CD8-positive, alpha-beta memory T cell (primary cell): ENCODE measurements at places on chromosomes 5 and 9.

DNA sequence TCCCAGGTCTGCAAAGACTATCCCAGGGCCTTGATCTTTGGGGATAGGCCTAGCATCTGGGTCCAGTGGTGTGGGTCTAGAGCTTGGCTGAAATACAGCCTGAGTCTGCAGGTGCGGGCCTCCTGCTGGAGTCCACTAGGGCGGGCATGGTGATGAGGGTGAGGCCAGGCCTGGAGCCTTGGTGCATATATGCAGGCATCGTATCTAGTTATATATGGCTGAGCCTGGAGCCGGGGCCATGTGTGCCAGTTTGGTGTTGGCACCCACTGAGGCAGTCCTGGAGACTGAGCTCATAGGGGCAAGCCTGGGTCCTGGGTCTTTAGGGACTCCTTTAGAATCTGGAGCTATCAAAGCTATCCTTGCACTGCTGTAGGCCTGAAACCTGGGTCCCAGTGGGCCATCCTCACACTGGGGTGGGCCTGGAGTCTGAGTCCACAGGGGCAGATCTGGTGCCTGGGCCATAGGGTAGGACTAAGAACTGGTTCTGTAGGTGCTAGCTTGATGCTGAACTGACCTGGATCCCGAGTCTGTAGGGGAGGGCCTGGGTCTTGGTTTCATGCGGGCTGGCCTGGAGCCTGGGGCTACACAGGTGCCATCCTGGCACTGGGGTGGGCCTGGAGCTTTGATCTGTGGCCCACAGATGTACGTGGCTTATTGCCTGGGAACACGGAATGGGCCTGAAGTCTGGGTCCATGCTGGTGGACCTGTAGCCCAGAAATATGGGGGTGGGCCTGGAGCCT is 346.5 kb upstream of the MEF2C start:
- DNase-seq, result no peak

DNA sequence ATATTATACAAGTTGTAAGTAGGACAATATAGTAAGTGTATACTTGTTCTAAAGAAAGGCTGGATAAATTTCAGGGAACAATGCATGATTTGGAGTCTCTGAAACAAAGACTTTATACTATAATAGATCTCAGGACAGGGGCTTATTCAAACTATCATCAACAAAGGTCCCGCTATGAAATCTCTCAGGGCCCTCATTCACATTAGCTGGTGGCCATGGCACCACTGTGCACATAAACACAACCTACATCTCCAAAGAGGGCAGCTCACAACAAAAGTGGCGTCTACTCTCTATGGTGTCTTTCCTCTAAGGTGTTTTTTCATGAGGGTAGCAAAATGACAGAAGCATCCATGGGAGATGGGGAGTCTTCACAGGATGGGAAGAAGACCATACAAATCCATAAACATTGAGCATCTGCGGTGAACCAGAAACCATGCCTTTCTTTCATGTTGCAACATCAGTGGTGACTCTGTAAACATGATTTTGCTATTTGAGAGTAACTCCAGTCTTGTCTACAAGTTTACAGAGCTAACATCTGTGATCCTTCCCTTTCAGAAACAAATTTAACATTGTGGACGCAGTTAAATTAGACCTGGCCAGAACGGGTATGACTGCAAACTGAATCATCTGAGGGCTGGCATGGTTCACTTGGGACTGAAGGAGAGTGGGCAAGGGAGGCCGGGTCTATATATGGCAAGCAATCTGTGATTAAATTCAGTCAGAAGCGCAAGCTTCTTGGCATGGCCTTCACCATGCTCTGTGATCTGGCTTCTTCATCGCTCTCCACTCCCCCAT is 5.5 kb downstream of the TTLL11 start:
- no peak for DNase-seq

- DNase-seq, result no peak
Observed at GRCh38 chr9:111094958-111095357, 56.7 kb upstream of the LPAR1 start.

GRCh38 chr5:22598796-22599195 is 254.3 kb downstream of the CDH12 start:
- no peak for DNase-seq

DNA sequence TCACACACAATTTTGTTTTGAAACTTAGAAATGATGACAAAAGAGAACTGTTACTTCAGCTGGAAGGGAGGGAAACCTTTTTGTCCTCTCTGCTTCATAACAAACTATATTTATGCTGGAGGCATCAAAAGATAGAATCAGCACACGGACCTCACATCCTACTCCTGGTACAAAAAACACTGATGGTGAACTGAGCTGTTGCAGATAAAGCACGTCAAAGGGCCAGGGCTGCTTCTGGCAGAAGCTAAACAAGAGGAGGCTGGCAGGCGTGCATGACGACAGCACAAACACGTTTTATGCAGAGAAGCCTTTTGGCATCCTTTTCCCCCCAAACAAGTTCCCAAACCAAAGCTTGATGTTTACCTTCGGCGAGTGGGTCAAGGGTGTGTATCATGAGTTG is 169.6 kb downstream of the SLC24A2 start:
- no peak for DNase-seq

- peak; percentile 22 for DNase-seq
Observed at GRCh38 chr9:105245029-105245890, 809 bp downstream of the SLC44A1 start.
